Activated CD8-positive, alpha-beta memory T cell treated with anti-CD3 and anti-CD28 coated beads for 48 hours (primary cell): ENCODE measurements at places on chromosomes 5 and 9.

- DNase-seq, result no peak
Measured at GRCh38 chr9:18771011-18771410, 262.0 kb downstream of the SAXO1 start.

GRCh38 chr9:131366761-131367401, 27.0 kb upstream of the PRRC2B start:
- DNase-seq, result no peak

GRCh38 chr5:180026320-180026719, 45.2 kb downstream of the RNF130 start:
- no peak for DNase-seq

DNA sequence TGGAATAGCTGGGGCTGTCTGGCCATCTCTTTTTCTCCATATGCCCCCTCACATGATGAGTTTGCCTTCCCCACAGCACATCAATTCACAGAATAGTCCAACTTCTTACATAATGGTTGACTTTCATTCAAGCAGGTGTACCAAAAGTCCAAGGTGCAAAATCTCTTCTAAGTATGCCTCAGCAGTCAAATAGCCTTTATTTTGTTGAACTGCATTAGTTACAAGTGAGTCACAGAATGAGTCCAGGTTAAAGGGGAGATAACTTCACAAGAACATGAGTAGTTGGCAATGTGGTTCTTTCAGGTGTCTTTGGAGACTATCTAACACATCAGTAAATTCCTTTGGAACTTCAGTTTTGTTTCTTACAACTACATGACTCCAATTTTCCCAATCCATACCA, 672.5 kb downstream of the PRELID2 start:
- DNase-seq, result no peak

DNA sequence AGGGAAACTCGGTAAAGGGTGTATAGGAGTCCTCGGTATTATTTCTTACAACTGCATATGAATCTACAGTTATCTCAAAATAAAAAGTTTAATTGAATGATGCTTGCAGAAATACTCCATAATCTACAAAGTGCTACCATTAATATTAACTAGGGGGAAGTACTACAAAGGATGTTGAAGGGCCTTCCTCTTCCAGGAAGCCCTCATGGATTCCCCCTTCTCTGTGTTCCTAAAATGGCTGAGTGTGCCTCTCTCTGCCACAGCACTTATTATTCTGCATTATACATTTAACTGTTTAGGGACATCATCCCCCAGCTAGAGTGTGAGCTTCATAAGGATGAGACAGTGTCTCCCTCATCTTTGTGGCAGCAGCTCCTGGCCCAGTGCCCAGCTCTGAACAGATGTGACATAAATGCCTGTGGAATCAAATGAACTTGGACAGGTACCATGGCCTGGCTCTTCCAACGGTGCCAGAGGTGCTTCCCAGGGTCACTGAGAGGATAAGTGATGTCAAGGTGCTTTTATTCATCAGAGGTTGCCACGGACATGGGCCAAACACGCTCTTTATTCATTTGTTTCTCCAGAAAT, 99.5 kb downstream of the PAX5 start:
- DNase-seq, result no peak

DNA sequence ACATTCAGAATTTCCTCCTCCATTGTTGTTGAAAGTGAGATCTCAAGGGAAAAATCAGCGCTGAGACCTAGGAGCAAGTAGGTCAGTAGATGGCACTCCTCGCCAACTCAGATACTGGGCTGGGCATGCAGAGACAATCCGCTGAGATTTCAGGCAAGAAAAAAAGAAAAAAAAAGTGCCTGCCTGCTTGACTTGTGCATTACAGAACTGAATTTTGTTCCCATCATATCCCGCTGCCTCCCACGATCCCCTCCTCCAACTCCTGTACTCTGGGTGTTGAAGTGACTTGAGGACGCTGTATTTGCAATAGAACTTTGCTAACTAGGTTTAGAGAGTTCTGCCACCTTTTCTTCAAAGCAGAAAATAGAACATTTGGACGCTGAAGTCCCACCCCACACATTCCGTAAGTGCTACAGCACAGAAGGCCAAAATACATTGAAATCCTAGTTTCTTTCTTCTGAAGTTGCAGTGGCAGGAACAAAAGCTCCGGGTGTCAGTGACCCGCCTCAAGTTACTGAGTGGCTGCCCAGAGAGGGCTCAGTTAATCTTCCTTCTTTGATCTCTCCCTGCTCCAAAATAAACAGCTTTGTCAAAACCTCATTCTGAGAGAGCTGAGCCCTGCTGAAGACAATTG, 265.8 kb downstream of the MLLT3 start:
- no peak for DNase-seq

- no peak for DNase-seq
Measured at GRCh38 chr9:125932012-125932411, 184.8 kb downstream of the PBX3 start.

DNA sequence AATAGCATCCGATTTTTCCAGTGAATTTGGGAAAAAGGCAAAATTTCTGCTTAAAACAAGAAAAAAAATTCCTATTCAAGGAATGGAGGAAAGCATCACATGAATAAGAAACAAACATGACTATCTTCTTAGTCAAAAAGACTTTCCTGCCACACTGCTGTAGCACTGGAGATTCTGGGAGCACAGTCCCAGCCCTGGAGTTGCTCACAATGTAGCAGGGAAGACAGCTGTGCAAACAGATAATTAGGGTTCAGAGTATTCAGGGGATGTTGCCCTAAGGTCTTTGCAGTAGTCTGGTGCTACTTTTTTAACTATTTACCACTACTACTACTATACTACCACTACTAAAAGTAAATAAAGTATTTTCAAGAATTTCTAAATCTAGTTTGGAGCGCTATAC, 86.5 kb downstream of the BNC2 start:
- DNase-seq, result no peak

DNA sequence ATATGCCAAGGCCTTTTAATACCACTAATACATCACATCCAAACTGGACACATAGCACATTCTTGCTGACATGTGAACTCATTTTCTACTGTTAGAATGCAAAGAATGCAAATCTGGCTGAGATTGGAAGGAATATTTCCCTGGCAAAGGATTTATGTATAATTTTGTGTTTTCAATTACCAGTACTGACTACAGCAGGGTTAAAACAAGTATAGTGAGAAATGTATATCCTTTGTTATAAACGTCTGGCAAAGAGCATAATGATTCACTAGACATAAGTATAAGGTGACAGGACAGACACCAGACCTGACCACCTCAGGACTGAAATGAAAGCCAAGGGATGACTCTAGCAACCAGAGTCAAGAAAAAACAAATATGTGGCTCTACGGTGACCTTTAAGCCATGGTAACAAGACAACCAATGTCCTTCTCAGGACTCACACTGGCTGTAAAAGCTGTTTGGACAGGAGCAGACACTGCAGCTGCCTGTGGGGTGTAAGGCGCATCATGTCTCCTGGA, 95.0 kb downstream of the MRPS27 start:
- DNase-seq, result no peak

- DNase-seq, result no peak
Measured at GRCh38 chr9:72596451-72597180, 75.2 kb downstream of the TMC1 start.

GRCh38 chr5:119340597-119341218, 15.1 kb upstream of the TNFAIP8 start:
- DNase-seq, result no peak

- DNase-seq, result no peak
Measured at GRCh38 chr5:854217-854616, 3.4 kb upstream of the ZDHHC11 start.

DNA sequence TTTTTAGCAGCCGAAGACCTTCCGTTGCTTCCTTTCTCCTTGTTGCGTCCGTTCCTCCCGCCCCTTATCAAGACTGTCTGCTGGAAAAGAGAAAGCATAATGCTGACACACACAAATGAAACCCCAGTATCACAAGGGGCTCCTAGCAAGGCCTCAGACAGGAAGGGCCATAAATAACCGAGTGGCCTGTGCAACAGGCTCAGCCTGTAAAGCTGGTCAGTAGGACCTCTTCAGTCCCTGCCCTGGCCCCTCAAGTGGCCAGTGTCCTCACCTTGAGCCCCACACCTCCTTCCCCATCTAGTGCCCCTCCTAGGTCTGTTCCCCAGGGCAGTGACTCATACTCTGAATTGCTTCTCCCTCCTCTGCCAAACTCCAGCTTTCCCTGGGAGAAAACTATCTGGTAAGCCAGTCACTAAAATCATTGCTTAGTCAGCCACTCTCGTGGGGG, 174.6 kb upstream of the IL12B start:
- DNase-seq, result no peak
